Stimulated activated CD8-positive, alpha-beta memory T cell treated with anti-CD3 and anti-CD28 coated beads, Interleukin-15, amount 100 ng/mL, for 4 hours (primary cell): ENCODE measurements at places on chromosomes 6 and 20.

DNA sequence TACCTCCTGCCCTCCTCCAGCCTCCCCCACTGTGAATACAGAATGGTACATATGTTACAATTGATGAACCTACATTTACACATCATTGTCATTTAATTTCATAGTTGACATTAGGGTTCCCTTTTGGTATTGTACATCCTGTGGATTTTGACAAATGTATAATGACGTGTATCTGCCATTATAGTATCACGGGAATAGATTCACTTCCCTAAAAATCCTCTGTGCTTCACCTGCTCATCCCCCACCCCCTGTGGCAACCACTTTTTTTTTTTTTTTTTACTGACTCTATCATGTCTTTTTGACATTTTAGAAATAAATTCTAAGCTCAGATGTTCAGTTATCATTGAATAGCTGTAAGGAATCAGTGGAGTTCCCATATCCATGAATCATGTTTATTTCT lies 30.4 kb downstream of the HECA start:
- no peak for DNase-seq

GRCh38 chr20:48638546-48638945 lies 189.3 kb downstream of the PREX1 start:
- no peak for DNase-seq

GRCh38 chr20:15654208-15654649 lies 919.0 kb downstream of the KIF16B start:
- no peak for DNase-seq

DNA sequence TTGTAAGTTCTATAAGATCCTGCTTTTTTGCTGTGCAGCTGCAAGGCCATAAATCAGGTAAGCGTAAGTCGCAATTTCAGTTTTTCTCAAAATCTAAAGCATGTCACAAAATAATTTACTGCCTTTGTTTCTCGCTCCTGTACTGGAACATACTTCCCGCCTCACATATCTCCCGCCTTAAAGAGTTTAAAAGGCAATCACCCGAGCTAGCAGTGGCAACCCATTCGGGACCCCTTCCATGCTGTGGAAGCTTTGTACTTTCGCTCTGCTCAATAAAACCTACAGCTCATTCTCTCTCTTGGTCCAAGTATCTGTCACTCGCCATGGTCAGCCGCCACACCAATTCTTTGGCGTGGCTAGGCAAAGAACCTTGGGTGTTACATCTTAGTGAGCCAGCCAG lies 34.0 kb downstream of the CEP85L start:
- DNase-seq = no peak

DNA sequence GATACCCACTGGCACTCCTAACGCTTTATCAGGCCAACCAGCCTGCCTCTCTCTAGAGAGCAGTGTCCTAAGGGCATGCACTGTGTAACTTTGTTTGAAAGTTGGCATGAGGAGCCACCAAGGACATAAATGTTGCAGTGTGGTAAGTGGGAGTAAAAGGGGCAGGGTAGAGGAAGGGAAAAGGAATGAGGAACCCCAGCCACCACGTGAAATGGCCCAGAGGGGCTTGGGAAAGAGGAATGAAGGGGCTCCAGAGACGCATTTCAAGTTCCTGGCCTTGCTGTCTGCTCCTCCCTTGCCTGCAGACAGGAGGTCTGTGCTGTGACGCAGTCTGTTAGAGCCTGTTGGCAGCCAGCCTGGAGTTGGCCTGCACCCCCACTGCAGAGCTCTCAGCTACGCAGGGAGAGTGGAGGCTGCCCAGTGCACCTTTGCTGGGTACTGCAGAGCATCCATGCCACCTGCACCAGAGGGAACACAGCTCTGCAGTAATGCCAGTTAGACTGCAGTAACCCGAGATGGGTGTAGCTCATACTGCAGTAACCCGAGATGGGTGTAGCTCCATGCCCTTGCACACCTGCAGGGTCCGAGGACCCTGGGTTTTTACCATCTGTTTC lies 86.8 kb upstream of the SNAP25 start:
- DNase-seq = no peak

- no peak for DNase-seq
Measured at GRCh38 chr6:110761371-110761770, 53.9 kb downstream of the CDK19 start.

DNA sequence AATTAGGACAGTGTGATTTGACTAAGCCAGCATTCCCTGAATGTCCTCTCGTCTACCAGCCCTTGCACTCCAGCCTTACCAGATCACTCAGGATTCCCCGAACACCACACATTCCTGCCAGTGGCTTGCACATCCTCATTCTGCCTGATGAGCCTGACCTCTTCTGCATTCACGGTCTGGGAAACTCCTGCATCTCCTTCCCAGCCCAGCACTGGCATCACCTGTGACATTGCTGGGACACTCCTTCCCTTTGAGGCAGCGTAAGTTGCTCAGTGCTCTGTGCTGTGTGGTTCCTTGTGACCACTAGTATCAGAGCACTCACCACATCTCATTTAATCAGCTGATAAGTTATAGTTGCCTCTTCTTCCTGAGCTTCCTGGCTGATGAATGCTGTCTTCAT lies 17.3 kb downstream of the NCOA7 start:
- DNase-seq = no peak

DNA sequence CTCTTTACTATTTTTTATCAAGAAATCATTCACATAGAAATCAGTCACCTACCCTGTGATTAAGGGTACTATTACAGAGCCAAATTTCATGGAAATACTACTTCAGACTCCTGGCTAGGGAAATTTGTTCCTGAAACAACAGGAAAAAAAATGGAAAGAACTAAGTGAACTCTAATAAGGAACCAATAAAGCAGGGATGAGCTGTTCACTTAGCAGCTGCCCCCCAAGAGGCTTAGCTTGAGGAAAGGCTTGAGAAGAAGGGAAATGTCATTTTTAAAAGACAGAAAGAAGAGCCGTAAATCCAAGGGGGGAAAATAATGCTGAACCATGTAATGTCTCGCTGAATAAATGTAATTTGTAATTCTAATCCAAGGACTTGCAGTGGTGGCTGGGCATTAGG lies 88.8 kb downstream of the COL21A1 start:
- no peak for DNase-seq

GRCh38 chr20:37335642-37336368 lies 10.1 kb upstream of the SRC start:
- DNase-seq = no peak
